ENCODE measurements at places on chromosomes 1 and 21.

DNA sequence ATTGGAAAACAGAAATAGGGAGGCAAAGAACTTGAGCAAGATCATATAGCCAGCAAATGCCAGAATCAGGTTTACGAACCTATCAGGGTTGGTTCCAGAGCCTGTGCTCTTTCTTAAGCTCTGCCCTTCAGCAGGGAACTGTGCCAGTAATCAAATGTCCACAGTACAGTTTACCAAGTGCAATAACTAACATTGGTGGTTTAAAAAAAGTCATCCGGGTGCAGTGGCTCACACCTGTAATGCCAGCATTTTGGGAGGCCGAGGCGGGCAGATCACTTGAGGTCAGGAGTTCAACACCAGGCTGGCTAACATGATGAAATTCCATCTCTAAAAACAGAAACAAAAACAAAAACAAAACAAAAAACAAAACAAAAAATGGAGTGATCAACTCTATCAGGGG lies 182.7 kb downstream of the LMX1A start:
- DNase-seq: no peak

DNA sequence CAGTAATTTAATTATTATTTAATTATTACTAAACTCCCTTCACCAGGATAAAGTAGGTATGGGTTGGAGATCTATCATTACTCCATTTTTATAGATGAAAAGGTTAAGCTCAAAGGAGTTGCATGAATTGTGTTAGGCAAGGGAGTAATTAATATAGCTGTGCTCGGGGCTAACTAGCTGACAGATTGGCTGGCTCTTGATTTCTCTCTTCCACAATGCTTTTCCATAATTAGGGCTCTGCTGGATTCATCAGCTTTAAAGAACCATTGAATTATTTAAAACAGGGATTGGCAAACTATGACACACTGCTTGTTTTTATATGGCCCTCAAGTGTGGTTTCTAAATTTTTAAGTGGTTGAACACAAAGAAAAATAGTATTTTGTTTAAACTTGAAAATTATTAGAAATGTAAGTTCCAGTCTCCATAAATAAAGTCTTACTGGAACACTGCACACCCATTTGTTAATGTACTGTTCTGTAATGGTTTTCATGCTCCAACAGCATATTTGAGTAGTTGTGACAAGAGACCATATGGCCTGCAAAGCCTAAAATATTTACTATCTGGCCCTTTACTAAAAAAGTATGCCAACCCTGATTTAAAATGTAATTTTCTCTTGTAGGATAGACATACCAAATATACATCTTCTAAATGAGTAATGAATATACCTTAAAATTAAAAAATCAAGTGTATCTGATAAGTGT lies 76.4 kb downstream of the GDAP2 start:
- DNase-seq: no peak

GRCh38 chr1:153049211-153049610 lies 8.1 kb downstream of the SPRR2A start:
- DNase-seq: no peak

DNA sequence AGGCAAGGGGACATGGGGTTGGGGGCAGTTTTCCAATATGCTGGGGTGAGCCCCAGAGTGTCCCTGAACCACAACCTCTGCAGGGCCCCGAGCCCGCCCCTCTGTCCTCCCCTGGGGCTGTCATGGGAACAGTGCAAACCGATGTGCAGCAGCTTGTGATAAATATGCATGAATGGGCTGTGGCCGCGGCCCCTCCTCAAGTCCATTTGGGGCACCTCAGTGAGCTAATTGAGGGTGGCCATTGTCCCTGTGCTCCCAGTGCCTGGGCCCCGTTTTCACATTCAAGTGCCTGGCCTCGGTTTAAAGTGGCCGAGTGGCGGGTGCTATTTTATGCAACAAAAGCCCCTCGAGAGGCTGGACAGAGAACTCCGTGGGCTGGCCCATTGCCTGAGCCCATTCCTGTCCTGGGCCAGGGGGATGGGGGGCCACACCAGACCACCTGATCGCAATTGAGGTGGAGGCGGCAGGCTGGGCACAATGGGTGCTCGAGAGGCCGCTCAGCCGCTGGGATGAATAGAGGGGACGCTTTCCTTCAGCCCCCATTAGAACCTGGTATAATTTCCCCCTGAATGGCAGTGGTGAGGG lies 193.7 kb downstream of the FOXD2 start:
- DNase-seq: no peak
